Glomerular endothelial cell (primary cell): ENCODE measurements at places on chromosomes 6 and 20.

DNA sequence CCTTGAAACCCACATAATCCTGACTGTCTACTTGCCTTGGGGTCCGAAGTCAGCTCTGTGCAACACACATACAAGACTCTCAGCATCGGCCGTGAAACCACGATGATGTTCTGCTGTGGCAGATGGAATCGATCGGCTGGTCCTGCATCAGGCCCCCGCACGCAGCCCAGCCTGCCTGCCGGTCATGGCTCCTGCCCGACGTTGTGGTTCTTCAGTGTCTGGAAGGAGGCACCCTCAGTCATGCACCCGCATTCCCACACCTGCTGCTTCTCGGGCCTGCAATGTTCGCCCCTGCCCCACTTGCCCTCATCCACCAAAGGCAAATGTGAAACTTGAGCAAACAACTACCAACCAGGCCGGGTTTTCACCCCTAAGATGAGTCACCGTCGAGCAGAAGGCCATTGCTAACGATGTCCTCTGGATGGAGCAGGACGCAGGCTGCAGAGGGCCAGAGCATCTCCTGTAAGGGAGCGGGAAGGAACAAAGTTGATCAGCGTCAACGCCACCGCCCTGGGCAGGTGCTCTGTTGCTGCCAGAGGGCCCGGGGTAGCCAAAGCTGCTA, 128.9 kb upstream of the PDE10A start:
- DNase-seq: no peak

GRCh38 chr6:98324446-98324845, 509.9 kb upstream of the POU3F2 start:
- DNase-seq: no peak

DNA sequence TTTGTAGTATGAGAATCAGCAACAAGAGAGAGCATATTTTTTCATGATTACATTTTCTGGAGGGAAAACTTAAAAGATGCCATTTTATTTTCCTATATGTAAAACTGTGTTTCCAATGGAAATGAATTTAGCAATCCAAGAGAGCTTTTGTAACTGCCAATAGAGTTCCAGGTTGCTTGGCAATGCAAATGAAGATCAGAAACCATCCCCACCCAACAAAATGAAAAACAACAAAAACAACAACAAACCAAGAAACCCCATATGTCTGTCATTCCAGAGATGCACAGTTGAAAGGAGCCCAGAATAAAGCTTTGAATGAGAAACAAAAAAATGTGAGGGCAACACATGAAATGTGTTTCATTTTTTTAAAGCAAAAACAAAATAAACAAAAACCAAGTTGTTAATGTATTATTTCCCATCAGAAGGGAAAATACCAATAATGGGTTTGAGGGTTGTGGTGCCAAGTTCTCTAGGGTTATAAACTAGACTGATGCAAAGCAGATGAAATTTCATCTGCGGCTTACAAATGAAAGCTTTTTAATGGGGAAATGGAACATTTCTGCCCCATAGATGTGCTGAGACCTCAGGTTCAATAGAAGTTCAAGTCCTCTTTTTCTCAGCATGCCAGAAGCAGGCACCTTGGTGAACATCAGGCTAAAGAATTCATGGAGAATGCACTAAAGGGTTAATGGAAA, 121.5 kb upstream of the MCHR2 start:
- no peak for DNase-seq

GRCh38 chr6:4170297-4170696, 34.9 kb upstream of the ECI2 start:
- no peak for DNase-seq

DNA sequence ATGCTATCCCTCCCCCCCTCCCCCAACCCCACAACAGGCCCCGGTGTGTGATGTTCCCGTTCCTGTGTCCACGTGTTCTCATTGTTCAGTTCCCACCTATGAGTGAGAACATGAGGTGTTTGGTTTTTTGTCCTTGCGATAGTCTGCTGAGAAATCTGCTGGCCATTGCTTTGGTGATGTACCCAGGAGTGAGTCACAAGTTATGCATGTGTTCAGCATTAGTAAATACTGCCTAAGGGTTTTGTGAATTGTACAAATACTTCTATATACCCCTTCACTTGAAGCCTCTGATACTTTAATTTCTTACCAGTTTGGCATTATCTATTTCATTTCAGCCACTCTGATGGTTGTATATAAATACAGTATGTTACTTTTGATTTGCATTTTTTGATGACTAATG, 711.3 kb upstream of the GJE1 start:
- no peak for DNase-seq

DNA sequence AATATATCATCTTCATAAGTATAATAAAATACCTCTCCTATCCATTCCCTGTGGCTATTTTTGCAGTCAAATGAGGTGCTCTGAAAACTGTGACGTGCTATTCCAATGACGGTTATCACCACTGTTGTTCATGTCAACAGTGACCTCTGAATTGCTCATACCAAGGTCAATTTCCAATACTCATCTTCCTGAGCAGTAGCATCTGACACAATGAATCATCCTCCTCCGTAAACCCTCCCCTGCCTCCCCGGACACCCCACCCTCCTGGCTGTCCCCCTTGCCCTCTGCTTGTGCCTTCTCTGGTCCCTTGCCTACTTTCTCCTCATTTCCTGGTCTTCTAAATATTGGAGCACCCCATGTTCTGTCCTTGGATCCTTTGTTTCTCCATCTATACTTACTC, 77.7 kb upstream of the SLC22A23 start:
- DNase-seq: no peak

- no peak for DNase-seq
Observed at GRCh38 chr20:33062105-33062824, 8.6 kb downstream of the BPIFB3 start.

DNA sequence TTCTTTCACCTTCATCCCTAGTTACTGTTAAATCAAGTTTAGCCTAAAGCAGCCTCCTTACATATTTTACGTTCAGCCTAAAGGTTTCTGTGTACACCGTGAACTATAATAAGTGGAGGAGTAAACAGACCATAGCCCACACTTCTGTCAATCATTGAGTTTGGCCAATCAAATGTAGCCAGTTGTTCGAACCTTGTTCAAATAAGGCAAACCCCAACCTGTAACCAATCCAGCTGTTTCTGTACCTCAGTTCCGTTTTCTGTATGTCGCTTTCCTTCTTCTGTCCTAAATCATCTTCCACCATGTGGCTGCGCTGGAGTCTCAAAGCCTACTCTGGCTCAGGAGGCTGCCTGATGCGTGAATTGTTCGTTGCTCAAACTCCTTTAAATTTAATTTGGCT, 1.8 kb upstream of the FBXO30 start:
- no peak for DNase-seq

DNA sequence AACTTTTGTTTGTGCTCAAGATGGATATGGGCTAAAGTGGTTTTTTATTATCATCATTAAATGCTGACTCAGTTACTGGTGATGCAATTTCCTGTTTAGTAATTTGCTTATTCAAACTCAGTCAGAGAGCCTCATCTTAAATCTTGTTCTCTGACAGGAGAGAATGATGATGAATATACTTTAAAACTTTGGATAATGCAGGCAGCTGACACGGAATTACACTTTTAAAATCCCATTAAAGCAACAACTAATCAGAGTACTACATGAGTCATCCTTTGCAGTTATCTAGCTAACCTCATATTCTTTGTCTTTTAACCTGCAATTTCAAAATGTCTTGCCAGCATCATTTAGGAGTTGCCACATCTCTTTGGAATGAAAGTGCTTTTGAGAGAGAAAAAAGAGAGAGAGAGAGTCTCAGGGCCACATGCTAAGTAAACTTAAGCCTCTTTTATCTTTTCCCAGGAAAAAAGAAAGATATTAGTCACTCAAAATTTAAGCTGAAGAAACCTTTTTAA, 9.2 kb upstream of the C6orf141 start:
- no peak for DNase-seq

DNA sequence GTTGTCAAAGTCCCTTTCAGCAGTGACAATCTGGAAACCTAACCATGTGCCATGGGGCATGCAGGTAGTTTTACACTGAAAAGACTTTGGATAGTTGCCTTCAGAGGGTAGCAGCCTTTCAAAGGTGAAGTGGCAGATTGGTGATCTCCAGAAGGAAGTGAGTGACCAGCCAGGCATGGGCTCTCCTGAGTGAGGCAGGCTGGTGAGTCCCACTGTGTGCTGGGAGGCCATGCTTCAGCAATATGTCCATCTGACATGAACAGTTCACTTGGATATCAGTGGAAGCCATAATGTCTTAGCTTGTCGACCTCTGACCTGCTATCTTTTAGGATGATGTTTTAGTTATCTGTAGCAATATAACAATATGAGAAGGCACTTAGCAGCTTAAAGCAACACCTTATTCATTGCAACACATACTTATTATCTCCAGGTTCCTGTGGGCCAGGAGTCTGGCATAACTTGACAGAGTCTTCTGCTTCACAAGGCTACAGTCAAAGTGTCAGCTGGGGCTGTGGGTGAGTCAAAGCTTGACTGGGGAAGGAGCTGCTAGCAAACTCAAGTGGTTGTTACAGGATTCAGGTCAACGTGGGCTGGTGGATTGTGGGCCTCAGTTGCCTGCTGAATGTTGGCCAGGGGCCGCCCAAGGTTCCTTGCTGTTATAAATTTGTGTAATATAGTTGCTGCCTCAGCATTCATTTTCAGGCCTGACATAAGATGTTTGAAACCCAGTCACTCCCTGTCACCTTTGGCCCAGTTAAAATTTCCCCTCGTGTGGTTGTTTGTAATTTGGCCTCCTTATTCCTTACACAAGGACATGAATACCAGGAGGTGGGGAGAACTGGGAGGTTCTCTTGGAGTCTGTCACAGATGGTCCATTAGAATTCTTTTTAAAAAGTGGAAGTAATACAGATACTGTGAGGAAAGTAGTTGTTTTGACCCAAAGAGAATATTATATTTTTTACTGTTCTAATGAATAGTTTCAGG, 100.2 kb downstream of the UST start:
- no peak for DNase-seq

GRCh38 chr6:53038596-53038995, 26.6 kb upstream of the FBXO9 start:
- no peak for DNase-seq

- no peak for DNase-seq
Observed at GRCh38 chr6:3579652-3580175, 122.9 kb upstream of the SLC22A23 start.

- DNase-seq: no peak
Observed at GRCh38 chr6:29071831-29072723, 15.0 kb downstream of the OR2B3 start.

- DNase-seq: no peak
Observed at GRCh38 chr6:43457643-43458042, 2.3 kb upstream of the DLK2 start.
